ENCODE measurements at places on chromosomes 7 and 10.

DNA sequence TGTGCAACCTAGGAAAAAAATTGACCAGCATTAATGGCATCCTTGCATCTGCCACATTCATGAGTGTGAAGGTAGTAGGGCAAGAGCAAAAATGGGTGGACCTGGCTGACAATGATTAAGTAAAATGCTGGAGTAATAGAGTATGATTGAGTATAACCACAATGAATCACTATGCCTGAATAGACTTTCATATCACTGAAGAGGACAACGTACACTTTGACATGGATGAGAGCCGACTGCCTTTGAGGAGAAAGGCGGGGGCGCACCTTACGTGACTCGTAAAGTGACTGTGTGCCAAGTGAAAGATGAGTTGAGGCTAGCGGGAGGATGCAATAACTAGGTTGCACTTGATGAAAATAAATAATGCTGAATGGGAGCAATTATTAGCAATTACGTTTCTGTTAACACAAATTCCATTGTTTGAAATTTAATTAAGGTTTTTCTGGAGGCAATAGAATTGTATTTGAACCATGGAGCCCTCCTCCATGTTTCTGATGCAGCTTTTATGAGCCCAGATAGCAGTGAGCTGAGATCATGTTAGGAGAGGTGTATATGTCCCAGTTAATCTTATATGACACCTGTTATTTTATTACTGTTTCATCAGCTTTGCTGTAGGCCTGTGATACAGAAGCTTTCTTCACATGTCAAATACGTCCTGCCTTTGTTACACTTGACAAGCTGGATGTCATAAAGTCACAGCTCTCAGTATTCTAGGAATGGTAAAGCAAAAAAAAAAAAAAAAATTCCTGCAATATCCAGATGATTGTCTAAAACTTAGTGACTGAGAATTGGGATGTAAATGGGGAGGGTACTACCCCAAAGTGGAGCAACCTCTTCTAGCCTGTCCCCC lies 596.5 kb downstream of the NXPH1 start:
- DNase-seq: no peak

DNA sequence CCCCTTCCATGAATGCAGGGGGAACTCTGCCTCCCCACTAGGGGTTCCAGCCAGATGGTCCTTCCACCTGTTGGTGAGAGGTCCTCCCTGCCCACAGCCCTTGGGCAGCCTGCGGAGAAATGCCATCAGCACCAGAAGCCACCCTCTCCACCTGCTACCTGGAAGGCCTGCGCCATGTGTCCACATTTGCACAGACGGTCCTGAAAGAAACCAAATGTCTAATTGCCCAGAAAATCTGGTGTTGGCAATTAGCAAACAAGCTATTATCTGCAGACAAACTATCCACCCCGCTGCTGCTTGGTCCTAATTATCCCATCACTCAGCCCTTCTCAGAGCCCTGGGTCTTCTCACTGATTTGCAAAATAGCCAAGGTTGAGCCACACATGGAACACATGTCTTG lies 32.3 kb downstream of the HSPA12A start:
- no peak for DNase-seq

DNA sequence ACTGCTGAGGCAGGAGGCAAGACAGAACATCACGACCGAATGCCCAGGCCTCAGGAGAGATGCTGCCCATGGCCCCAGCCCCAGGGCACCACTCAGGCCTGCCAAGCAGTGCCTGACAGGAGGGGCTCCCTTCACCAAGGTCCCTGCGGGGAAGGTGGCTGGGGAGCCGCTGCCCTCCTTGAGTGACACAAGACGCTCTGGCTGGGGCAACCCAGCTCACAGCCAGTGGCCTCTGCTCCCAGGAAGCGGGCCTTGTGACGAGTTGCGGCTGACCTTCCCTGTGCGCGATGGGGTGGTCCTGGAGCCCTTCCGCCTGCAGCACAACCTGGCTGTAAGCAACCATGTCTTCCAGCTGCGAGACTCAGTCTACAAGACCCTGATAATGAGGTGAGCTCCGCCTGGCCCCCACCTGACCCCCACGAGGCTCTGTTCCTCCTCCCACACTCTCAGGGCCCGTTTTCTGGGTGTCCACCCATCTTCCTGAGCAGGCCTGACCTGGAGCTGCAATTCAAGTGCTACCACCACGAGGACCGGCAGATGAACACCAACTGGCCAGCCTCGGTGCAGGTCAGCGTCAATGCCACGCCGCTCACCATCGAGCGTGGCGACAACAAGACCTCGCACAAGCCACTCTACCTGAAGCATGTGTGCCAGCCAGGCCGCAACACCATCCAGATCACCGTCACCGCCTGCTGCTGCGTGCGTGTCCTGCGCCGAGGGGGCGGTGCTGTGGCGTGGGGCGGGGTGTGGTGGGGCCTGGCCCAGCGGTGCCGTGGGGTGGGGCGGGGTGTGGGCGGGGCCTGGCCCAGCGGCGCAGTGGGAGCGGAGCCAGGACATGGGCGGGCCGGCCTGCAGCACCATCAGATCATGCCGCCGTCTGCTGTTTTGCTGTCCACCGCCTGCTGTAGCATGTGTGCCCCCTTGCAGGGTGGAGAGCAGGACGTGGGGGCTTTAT lies 12.8 kb downstream of the ZMIZ2 start:
- DNase-seq: no peak

GRCh38 chr10:46318799-46319198 lies 32.0 kb downstream of the ANTXRL start:
- DNase-seq: no peak

DNA sequence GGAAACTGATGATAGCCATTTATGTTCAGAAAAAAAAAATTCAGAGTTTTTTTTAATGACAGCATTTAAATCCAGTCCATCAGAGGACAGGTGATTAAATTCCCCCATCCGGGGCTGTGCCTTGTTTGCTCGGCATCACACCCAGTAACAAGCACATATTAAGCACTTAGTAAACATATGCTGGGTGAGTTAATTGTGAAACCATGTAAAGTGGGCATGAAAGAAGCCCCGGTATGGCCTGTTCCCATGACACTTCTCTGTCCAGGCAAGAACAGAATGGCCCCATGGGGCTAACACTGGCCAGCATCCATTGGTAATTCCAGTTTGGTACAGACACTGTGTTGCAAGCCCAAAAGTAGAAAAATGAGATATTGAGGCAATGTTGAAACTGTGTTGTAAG lies 220.8 kb upstream of the RNF32 start:
- DNase-seq: no peak

DNA sequence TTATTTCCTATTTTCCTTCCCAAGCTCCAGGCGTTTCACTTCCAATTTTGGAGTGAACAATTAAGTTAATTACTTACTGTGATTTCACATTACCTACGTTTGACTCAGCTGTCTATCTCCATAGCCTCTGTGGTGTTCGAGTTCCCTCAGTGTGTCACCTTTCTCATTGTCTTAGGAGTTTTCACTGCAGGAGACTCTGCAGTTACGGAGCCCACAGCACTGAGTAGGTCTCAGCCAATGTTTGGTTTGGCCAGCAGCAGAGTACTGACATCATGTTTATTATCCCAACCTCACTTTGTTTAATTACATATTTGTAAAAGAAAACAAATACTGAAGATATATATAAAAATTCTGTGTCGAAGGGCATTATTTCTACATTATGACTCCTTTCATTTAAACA lies 1123.9 kb downstream of the CNTNAP2 start:
- DNase-seq: no peak

DNA sequence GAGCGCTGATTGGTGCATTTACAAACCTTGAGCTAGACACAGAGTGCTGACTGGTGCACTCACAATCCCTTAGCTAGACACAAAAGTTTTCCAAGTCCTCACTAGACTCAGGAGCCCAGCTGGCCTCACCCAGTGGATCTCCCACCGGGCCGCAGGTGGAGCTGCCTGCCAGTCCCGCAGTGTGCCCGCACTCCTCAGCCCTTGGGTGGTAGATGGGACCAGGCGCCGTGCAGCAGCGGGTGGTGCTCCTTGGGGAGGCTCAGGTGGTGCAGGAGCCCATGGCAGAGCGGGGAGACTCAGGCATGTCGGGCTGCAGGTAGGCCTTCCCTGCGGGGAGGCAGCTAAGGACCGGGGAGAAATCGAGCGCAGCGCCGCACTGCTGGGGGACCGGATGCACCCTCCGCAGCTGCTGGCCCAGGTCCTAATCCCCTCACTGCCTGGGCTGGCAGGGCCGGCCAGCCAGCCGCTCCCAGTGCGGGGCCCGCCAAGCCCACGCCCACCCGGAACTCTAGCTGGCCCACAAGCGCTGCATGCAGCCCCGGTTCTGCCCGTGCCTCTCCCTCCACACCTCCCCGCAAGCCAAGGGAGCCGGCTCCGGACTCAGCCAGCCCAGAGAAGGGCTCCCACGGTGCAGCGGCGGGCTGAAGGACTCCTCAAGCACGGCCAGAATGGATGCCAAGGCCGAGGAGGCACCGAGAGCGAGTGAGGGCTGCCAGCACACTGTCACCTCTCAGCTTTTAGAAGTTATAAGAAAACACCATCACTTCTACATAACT lies 128.9 kb downstream of the ZNF438 start:
- no peak for DNase-seq

DNA sequence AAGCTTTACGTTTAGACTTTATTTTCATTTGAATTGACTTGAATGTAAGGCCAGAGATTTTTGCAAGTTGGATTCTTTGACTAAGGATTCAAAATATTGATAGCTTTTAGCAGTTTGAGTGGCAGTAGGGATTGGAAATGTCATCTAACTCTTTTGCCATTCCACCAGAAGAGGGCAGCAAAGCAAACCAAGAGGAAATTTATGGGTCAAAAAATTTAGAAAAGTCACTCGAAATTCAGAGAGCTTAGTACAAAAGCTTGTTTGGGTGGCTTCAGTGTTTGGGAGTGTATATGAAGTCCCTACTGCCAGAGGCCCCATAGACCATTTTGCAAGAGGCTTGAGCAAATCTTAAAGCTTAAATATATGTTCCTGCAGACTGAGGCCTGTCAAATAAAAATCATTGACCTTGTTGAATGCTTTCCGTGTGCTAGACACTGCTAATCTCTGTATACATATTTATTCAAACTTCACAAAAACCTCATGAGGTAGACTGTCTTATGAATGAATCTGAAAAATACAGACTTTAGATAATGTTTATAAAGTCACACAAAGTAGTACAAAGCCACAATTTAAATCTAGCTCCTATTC lies 44.6 kb upstream of the RSBN1L start:
- DNase-seq: no peak

DNA sequence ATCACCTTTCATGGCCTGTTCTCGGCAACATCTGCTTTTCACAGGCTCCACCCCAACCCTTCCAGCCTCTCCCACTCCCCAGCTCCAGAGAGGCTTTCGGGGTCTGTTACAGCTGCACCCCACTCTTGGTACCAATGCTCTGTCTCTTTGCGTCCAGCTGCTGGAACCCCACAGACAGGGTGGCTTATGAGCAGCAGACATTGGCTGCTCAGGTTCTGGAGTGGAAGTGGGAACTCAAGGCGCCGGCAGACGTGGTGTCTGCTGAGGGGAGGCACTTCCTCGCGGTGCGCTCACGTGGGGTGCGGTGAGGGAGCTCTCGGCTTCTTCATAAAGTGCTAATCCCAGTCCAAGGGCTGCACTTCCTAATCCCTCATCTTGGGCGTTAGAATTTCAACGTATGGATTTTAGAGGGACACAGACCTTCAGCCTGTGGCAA lies 185.7 kb downstream of the ELFN1 start:
- no peak for DNase-seq

- DNase-seq: no peak
Observed at GRCh38 chr7:40077849-40078248, 56.6 kb downstream of the MPLKIP start.

DNA sequence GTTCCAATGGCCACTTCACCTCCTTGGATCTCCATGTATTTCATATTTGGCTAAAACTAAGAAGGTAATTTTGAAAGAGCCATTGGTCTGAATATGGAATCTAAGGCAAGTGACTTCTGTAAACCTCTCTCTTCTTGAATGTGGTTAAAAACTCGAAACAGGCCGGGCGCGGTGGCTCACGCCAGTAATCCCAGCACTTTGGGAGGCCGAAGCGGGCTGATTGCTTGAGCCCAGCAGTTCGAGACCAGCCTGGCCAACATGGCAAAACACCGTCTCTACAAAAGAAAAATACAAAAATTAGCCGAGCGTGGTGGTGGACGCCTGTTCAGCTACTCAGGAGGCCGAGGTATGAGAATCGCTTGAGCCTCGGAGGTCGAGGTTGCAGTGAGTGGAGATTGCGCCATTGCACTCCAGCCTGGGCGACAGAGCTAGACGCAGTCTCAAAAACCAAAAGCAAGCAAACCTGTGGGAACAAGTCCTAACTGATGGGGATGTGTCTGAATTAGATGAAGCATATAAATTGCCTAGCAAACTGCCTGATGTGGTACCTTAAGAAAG lies 2.2 kb downstream of the LANCL2 start:
- no peak for DNase-seq

All from stimulated activated CD4-positive, alpha-beta T cell treated with anti-CD3 and anti-CD28 coated beads, Interleukin-12 subunit alpha, Interleukin-12 subunit beta, amount 100 ng/mL, for 24 hours (primary cell).